Fibroblast of mammary gland (primary cell): ENCODE measurements at places on chromosomes 7 and 10.

DNA sequence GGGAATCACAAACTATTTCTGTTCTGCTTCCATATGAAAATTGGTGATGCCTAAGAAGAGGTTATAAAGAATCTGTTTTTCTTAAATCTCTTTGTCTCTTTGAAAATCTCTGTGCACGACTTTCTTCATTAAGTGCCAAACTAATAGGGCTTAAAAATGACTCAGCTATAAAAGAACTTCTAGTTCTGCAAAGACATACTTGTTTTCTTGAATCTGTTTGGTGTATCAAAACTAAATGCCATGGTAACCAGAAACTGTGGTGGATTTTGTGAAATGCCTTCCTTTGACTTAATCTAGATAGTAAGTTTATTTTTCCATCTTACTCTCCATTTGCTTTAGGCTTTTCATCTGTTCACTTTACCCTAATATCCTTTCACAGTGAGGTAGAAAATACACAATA lies 417.8 kb downstream of the PARD3 start:
- peak; percentile 67 for DNase-seq

DNA sequence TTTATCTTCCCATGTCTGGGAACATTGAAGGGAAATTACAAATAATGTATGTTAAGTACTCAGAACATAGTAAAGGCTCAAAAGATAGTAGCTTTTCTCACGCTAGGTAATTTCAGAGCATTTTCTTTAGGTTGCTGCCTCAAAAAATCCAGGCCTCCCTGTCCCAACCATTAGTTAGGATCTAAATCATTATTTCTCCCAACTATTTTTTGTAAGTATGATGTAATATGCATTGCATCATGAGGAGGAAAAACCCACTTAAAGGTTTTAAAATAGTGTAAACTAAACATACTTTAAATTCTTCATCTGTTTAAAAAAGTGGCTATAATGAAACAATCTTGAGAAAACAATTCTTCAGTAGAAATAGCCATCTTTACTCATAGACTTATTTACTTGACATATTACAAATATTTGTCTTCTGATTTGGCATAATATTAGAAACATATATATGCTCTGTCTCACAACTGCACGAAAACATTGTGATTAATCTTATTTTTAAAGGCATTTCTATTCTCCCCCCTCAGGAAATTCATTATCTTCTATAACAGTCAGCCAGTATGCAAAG lies 329.3 kb downstream of the ELMO1 start:
- DNase-seq, result no peak

DNA sequence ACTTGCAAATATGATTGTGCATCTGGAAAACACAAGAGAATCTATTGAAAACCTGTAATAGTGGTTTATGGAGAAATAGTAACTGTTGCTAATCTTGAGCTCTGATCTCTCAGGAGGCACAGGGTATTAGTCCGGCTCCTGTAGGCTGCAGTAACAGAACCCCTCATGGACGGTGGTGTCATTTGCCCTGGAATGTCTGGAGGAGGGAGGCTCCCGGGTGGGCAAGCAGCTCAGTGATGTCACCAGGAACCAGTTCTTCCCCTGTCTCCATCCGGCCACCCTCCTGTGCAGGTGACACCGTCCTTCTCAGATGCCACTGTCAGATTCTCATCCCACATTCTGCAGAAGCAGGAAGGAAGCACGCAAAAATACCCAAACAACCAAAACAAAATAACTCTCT lies 29.3 kb downstream of the INPP5A start:
- no peak for DNase-seq

DNA sequence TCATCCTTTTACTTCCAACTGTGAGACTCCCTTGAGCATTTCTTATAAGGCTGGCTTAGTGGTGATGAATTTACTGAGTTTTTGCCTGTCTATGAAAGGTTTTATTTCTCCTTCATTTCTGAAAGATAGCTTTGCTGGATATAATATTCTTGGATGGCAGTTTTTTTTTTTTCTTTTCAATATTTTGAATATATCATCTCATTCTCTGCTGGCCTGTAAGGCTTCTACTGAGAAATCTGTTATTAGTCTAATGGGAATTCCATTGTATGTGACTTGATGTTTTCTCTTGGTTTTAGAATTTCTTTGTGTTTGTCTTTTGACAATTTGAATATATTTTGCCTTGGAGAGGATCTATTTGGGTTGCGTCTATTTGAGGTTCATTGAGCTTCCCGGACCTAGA lies 22.4 kb downstream of the PHTF2 start:
- no peak for DNase-seq

- DNase-seq, result peak; percentile 54
These were observed 254.8 kb downstream of the PHF14 start for GRCh38 chr7:11228515-11228914.

GRCh38 chr7:132457658-132458057 lies 118.6 kb downstream of the PLXNA4 start:
- DNase-seq, result no peak

GRCh38 chr10:77111611-77112550 lies 525.7 kb downstream of the KCNMA1 start:
- DNase-seq, result peak; percentile 89

GRCh38 chr7:43211693-43212092 lies 99.2 kb downstream of the HECW1 start:
- no peak for DNase-seq

- peak; percentile 90 for DNase-seq
These were observed 29.1 kb downstream of the GALNT11 start for GRCh38 chr7:152054367-152055230.

- no peak for DNase-seq
These were observed 54.4 kb downstream of the SH3PXD2A start for GRCh38 chr10:103800789-103801540.

GRCh38 chr7:156034397-156034796 lies 222.1 kb upstream of the SHH start:
- no peak for DNase-seq

DNA sequence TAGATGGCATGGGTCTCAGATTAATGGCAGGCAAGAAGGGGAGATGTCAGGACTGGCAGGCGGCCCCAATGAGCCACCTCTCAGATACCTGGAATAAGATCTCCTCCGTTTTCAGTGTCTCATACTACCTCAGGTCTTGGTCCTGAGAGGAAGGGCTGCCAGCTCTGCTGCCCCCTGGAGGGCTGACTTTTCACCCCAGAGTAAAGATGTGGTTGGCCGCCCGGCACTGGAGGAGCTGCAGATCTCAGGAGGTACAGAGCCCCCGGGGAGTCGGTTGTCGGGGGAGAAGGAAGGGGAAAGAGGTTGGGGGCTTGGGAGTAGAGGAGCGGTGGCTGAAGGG lies 642 bp upstream of the COL13A1 start:
- peak; percentile 34 for DNase-seq

DNA sequence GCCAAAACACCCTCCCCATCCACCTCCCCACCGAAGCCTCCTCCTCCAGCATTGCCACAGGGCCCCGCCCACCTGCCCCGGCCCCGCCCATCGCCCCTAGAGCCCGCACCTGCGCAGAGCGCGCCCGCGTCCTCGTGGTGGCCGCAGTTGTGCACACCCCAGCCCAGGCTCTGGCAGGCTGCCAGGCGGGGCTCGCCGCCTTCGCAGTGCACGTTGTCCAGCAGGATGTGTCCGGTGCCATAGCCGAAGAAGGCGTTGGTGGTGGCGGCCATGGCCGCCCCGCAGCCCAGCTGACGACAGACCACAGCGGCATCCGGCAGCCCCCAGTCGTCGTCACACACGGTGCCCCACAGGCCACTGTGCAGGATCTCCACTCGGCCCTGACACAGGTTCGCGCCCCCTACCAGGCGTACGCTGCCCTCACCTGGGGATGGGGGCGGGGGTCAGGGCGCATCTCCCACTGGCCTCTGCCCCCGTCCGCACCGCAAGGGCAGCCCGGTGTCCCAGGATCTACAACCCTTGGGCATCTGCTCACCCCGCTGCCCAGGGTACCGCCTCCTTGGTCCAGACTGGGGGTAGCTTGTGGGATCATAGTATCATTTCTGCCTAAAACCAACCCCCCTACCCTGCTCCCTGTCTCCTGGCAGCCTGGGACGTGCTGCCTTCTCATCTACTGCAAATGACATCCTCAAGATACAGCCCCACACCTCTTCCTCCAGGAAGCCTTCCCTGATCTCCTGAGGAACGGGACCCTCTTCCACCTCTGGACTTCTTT lies 11.9 kb downstream of the SSC4D start:
- peak; percentile 65 for DNase-seq

GRCh38 chr7:45162943-45163691 lies 5.5 kb downstream of the RAMP3 start:
- no peak for DNase-seq

- DNase-seq, result no peak
These were observed 65.7 kb upstream of the STRIP2 start for GRCh38 chr7:129368389-129368986.

DNA sequence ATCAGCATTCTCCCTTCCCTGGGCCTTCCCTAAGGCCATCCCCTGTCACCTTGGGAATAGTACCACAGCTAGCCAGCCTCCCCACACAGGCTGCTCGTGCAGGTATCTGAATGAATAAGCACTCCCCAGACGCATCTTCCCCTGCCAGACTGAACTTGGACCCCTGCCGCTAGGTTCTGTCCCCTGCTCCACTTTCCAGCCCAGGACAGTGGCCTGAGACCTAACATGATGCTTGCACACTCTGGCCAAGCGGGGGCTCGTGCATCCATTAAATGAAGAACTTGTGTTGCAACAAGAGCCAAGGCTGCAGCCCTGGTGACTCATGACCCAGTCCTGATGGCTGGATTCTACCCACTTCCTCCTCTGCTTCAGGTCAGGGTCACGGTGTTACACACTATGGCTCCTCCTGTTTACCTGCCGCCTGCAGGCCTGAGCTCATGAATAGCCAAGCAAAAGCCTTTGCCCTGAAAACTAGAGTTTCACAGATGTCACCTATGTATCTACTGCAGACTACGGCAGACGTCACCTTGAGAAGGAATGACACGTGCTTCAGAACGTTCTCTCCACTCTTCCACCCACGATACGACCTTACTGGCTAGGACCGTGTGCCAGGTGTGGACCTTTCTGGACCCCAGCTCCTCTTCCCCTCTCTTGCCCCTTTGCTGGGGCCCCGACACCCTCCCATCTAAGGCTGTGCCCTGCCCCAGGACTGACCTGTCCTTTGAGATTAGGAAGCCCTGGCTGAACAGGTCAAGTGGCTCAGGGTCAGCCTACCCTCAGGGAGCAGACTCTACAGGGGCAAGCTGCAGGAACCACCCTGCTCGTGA lies 6.5 kb downstream of the ASB13 start:
- peak; percentile 86 for DNase-seq

DNA sequence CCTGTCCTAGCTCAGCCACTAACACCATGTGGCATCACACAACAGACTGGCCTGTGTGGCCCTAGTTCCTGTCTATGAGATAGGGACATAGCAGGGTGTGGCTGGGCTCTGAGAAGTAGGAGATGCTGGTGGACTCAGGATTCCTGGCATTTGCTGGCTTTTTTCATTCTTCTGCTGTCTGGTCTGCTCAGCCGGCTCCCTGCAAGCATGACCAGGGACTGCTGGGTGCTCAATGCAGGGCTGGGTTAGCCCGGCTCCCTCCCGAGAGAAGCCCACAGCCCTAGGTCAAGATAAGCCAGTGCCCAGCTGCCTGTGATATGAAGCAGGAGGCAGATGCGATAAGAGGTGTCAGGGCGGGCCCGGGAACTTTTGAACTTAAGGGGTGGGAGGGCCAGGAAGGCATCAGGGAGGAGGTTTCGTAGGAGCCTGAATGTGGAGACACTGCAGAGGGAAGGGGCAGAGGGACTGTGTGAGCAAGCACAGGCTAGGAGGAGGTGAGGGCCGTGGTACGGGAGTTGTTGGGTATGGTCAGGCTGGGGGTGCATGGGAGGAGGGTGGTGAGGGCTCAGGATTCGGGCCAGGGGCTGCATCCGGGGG lies 3.5 kb downstream of the AQP1 start:
- no peak for DNase-seq

DNA sequence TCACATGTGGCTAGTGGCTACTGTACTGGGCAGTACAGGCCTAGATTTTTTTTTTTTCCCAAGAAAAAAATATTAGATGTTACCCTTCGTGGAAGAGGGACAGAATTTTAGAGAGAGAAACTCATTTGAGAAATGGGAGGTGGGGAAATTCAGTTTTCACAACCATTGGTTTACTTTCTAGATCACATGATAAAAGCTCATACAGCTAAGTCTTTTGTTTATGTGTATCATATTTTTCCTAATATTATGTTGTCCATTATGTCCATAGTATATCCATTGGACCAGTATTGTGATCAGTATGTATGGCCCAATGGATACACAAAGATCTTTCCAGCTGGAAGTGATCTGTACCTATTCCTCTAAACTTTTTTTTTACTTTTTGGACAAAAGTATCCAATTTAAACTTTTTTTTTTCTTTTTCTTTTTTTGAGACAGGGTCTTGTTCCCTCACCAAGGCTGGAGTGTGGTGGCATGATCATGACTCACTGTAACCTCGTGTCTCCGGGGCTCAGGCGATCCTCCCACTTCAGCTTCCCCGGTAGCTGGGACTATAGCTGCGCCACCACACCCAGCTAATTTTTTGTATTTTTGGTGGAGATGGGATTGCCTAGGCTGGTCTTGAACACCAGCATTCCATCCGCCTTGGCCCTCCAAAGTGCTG lies 4.1 kb downstream of the CALU start:
- DNase-seq, result peak; percentile 67

- peak; percentile 37 for DNase-seq
These were observed 18.9 kb upstream of the DNAJC1 start for GRCh38 chr10:22022257-22023032.

DNA sequence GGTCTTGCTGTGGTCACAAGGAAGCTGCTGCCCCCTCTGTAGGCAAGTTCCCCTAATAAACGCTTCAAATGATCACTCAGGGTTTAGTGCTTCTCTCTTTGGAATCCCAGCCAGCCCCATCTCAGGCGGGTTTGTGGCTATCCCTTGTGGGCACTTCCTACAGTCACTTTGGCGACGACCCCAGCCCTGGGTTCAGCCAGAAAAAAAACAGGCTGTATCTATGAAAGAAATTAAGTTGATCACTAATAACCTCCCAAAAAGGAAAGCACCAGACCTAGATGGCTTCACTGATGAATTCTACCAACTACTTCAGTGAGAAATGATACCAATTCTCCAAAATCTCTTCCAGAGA lies 208.2 kb downstream of the MAD1L1 start:
- DNase-seq, result no peak

GRCh38 chr10:31928549-31929260 lies at the start of gene ARHGAP12:
Gene ARHGAP12, minus strand, starts transcription at chr10:31928831. Its CDS starts 19,976 bp downstream, at chr10:31908855.
- peak; percentile 68 for DNase-seq

- peak; percentile 72 for DNase-seq
These were observed 219.3 kb upstream of the PRSS58 start for GRCh38 chr7:142477079-142477651.

DNA sequence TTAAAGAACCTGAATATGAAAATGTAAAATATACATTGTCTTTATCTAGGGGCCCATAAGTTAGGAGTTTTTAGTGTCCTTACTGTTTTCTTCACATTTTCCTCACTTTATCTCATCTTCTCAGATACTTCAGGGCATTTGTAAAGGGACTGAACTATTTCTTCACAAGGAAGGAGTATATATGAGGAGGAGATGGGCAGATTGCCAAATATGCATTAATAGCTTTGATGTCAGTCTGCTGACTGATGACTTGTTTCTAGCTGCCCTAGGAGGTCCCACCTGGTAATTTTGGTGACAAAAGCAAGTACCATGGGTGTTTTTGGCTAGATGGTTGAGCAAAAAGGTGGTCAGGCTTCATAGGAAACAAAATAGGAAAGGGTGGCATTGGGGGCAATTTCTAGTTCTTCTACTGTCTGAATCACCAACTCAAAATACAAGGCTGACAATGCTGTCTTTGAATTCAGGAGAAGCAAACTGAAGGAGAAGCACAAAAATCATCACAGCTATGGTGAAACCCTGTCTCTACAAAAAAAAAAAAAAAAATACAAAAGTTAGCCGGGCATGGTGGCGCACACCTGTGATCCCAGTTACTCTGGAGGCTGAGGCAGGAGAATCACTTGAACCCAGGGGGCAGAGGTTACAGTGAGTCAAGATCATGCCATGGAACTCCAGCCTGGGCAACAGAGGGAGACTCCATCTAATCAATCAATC lies 10.4 kb upstream of the STRIP2 start:
- DNase-seq, result peak; percentile 23
